ENCODE measurements at places on chromosomes 2 and 18.

GRCh38 chr2:3241971-3242746 is 135.5 kb downstream of the EIPR1 start:
- no peak for DNase-seq

- DNase-seq, result no peak
Measured at GRCh38 chr2:12554224-12555011, 162.3 kb upstream of the TRIB2 start.

- no peak for DNase-seq
Measured at GRCh38 chr2:216909541-216910210, 49.8 kb upstream of the TNP1 start.

- DNase-seq, result no peak
Measured at GRCh38 chr18:58169472-58169871, 125.4 kb downstream of the NEDD4L start.

GRCh38 chr2:98937906-98938305 is 1.9 kb upstream of the CRACDL start:
- no peak for DNase-seq

DNA sequence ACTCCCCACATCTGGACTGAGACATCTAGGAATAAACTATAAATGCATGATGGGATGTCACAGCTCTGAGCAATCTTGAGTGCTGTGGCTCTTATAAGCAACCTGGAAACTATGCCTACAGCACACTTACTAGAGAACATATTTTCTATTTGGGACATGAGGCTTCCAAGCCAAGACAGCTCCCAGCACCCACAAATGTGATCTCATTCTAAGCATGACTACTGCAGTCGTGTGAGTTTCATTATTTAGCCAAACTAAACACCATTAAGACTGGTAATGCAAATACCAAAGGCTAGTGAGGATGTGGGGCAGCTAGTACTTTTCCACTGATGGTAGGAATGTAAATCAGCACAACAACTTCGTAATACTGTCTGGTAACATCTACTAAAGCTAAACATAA is 72.5 kb downstream of the RTTN start:
- no peak for DNase-seq

DNA sequence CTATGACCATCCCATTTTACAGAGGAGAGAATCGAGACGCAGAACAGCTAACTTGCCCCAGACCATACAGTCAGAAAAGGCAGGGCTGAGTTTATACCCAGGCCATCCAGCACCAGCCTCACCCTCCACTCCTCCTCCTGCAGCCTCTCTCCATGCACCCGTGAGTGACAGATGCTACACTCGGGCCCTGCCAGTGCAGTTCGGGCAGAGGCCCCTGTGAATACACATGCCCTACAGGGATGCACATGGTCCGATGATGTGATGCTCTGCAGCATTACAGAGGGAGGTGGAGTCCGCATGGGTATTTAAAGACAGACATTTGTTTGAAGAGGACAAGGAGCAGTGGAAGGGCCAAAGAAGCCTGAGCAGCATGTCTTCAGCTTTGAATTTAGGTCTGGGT is 75.1 kb upstream of the PXDN start:
- DNase-seq, result no peak

DNA sequence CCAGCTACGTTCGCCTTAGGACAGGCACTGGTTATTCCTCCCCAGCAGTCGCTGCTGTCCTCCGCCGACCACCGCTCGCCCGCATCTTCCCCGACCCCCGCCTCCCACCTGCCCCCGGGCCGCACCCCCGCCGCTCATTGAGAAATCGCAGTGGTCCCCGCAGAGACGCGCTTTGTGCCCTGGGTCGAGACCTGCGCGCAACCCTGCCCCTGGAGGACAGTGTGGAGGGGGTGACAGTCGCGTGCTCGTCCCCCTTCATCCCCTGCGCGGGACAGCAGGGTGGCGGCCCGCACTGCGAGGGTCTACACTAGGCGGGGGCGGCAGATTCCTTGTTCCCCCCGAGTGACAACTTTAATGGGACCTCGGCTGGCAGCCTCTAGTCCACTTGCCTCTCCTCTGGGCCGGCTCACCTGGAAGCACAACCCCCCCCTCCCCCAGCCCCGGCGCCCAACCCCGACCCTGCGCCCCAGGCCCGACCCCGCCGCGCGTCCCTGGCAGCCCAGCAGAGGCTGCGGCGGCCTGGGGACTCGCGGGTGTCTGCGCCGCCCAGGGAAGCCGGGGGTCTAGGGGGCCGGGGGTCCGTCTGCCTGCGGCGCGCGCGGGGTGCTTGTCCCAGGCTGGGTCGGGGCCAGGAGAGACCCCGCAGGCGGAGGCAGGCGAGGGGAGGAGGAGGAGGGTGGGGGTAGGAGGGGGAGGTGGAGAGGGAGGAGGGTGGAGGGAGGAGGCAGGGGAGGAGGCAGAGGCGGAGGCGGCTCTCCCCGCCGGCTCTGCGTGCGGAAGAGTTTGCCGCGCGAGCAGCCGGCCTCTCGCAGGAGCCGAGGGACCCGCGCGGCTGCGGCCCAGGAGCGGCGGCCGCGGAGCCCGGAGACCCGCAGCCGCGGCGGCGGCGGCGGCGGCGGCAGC is at the start of gene NPAS2:
Gene NPAS2, plus strand, starts transcription at position 770 of the 903 bp plus-strand sequence. CDS start 84,616 bp downstream, outside the sequence.
- peak; percentile 24 for DNase-seq
